ENCODE measurements at places on chromosomes 12 and 14.

- no peak for ATAC-seq
Measured at GRCh38 chr12:27651201-27651600, 45.0 kb upstream of the REP15 start.

GRCh38 chr12:98456576-98457573 is 58.5 kb upstream of the TMPO start:
- ATAC-seq, result no peak

DNA sequence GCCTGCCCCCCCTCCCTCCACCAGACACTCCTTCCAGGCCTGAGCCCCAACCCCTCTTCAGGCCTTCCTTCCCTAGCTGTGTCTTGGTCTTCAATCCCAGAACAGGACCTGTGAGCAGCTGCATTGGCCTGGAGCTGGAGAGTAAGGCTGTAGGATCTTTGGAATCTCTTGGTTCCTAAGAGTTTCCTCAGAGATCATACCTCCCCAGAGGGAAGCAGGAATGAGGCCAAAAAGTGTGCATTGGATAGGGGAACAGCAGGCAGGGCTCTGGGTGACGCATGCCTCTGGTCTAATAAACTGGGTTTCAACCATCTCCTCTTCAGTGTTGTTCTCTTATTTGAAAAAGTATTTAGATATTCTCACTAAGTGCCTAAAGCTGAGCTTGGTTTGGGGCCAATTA is 1.8 kb upstream of the SMARCD1 start:
- no peak for ATAC-seq

DNA sequence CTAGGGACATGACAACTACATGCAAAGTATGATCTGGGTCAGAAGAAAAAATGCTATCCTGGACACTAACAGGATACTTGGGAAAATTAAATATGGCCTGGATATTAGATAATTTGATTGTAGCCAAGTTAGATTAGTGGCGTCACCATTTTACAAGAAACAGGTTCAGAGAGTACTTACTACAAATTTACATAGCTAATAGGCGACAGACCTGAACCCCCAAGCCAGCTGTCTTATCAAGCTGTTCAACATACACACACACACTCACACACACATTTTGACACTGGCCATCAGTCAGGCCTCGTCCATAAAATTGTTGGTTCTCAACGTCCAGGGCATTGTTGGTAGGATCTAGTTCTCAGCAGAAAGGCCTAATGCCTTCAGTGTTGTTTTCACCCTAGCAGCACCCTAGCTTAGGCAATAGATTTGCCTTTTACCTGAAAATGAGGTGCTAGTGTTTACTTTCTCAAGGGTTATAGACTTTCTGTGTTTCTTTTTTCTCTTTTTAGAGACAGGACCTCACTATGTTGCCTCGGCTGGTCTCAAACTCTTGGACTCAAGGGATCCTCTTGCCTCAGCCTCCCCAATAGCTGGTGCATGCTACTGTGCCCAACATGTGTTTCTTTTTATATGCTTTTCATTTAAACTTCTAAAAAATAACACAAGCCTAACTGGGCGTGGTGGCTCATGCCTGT is 3.3 kb upstream of the C14orf93 start:
- no peak for ATAC-seq

GRCh38 chr14:87888136-87888999 is 104.6 kb downstream of the GALC start:
- ATAC-seq, result no peak

DNA sequence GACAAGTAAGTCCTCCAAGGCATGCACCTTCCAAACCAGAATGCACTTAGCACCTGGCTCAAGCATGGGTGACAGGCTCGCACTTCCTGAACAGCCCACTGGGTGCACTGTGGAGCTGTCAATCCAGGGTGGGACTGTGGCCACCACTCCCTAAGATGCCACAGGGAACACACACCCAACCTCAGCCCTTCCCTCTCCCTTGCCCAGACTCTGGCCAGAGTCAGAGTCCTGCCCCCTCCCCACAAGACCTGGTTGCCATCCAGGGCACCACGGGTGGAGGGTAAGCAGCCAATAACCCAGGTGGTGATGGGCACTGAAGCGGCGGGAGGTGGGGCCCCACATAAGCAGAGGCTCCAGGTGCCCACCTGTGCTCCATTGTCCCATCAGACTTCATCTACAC is 160.6 kb downstream of the MYRFL start:
- no peak for ATAC-seq

DNA sequence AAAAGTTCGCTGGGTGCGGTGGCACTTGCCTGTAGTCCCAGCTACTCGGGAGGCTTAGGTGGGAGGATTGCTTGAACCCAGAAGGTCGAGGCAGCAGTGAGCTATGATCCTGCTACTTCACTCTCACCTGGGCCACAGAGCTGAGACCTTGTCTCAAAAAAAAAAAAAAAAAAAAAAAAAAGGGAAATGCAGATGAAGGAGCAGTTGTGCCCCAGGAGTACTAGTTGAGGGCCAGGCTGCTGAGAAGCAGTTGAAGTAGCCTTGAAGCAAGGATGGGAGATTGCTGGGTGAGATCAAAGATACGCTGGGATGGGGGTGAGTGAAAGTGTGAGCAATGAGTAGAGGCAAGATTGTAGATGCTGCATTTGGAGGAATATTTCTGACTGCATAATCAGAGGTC is 93.4 kb upstream of the DNM1L start:
- ATAC-seq, result no peak

Measured in activated CD4-positive, CD25-positive, alpha-beta regulatory T cell treated with anti-CD3 and anti-CD28 coated beads, Interleukin-2, amount 50 U/mL, for 24 hours (primary cell).